ENCODE measurements at places on chromosomes 2 and 18.
A peak's percentile ranks its signal among the peaks of the same experiment; 100 is the strongest.

GRCh38 chr18:486929-487740 is 13.4 kb downstream of the COLEC12 start:
- DNase-seq, result no peak

DNA sequence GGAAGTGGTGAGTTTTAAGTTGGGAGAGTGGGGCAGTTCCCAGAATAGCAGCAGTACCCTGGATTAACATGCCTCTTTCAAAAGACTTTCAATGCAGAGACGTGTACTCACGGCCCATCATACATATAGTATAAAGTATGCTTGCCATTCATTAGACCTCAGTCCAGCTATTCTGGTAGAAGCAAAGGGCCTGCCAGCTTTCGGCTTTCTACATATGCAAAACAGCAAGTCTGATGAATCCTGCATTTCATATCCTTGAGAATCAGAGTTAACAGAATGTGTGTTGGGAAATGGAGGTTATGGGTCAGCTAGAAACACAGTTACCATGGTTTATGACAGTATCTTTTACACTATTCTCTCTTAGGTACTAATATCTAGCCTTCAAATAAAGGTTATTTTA is 27.5 kb downstream of the SATB2 start:
- no peak for DNase-seq

GRCh38 chr2:37816036-37816435 is 109.1 kb upstream of the RMDN2 start:
- no peak for DNase-seq

GRCh38 chr18:49569724-49570123 is 7.9 kb downstream of the LIPG start:
- DNase-seq, result no peak

GRCh38 chr2:4073026-4073569 is 369.7 kb downstream of the DCDC2C start:
- no peak for DNase-seq

DNA sequence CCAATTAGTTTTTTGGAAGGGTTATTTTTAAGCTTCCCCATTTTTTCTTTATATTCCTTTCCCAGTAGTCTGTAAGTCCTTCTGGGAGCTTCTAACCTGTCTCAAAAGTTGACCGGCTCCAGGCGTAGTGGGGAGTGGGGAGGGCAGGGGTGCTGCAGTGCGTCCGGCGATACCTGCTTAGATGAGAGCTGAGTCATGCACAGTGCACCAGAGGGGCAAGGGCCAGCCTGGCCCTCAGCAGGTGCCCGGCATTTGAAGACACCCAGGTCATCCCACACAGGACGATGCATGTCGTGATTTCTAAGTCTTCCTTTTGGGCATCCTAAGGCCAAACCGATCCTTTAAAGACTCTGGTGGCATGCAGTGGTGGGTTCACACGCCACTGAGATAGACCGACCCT is 73.4 kb downstream of the TPO start:
- no peak for DNase-seq

GRCh38 chr2:178913049-178913441 is 105.8 kb upstream of the TTN start:
- no peak for DNase-seq

DNA sequence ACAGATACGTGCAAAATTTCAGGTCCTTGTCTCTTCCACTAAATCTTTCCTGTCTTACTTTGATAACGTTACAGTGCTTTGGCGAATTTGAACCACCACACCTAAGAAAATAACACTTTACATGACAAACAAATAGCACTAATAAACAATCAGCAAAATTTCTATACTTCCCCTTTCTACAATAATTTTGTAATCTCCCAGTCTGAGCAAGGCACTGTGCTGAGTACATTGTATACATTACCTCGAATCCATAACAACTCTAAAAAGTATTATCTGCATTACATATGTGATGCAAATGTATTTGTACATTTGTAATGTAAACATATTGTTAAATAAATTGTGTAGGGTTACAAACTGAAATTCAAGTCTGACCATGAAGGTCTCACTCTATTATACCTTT is 49.9 kb downstream of the RTN4 start:
- no peak for DNase-seq

- no peak for DNase-seq
Measured at GRCh38 chr18:77144046-77144445, 11.5 kb upstream of the MBP start.

GRCh38 chr2:140804700-140805260 is 1326.0 kb downstream of the LRP1B start:
- no peak for DNase-seq

DNA sequence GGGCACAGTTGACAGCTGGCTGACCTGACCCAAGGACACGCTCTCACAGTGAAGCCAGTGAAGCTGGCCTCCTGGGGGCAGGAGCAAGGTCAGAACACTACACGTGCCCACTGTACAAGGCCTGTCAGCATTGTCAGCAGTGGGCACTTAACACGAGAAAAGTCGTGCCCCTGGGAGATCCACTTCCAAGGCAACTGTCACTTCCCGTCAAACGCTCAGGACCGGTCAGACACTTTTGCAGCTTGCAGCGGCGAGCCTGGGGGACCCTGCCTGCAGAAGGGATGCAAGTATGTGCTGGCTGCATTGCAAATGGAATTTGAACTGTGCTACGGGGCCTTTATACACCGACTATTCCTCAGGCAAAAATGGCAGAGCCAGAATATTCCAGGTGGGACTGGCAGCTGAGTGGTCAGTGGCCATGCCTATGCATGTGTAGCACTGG is 176.2 kb downstream of the BCL2 start:
- DNase-seq, result no peak

DNA sequence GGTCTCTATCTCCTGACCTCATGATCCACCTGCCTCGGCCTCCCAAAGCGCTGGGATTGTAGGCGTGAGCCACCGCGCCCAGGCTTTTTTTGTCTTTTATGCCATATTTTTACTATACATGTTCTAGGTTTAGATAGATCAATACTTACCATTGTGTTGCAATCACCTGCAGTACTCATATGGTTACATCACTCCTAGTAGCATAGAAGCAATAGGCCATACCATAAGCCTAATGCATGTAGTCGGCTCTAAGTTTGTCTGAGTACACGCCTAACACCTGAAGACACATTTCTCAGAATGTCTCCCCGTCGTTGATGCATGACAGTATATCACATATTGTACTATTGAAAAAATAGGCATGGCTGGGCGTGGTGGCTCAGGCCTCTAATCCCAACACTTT is 27.1 kb upstream of the TGIF1 start:
- no peak for DNase-seq

GRCh38 chr2:68222287-68222686 is 30.0 kb downstream of the PPP3R1 start:
- DNase-seq, result no peak

- DNase-seq, result no peak
Measured at GRCh38 chr2:224442071-224442967, 40.4 kb upstream of the FAM124B start.

GRCh38 chr2:10559634-10560224 is 111.6 kb upstream of the ODC1 start:
- no peak for DNase-seq

DNA sequence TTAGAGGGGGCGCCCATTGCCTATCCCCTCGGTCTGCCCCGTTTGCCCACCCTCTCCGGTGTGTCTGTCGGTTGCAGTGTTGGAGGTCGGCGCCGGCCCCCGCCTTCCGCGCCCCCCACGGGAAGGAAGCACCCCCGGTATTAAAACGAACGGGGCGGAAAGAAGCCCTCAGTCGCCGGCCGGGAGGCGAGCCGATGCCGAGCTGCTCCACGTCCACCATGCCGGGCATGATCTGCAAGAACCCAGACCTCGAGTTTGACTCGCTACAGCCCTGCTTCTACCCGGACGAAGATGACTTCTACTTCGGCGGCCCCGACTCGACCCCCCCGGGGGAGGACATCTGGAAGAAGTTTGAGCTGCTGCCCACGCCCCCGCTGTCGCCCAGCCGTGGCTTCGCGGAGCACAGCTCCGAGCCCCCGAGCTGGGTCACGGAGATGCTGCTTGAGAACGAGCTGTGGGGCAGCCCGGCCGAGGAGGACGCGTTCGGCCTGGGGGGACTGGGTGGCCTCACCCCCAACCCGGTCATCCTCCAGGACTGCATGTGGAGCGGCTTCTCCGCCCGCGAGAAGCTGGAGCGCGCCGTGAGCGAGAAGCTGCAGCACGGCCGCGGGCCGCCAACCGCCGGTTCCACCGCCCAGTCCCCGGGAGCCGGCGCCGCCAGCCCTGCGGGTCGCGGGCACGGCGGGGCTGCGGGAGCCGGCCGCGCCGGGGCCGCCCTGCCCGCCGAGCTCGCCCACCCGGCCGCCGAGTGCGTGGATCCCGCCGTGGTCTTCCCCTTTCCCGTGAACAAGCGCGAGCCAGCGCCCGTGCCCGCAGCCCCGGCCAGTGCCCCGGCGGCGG is 1.7 kb downstream of the MYCN start:
- DNase-seq, result no peak

GRCh38 chr2:98511981-98512380 is 67.3 kb downstream of the INPP4A start:
- no peak for DNase-seq

- no peak for DNase-seq
Measured at GRCh38 chr2:206563374-206563773, 78.9 kb upstream of the FAM237A start.

- DNase-seq, result no peak
Measured at GRCh38 chr2:191635333-191636234, 42.4 kb upstream of the NABP1 start.

- no peak for DNase-seq
Measured at GRCh38 chr2:180690611-180691010, 289.8 kb upstream of the UBE2E3 start.

- DNase-seq, result no peak
Measured at GRCh38 chr2:167771628-167772027, 475.8 kb downstream of the STK39 start.

DNA sequence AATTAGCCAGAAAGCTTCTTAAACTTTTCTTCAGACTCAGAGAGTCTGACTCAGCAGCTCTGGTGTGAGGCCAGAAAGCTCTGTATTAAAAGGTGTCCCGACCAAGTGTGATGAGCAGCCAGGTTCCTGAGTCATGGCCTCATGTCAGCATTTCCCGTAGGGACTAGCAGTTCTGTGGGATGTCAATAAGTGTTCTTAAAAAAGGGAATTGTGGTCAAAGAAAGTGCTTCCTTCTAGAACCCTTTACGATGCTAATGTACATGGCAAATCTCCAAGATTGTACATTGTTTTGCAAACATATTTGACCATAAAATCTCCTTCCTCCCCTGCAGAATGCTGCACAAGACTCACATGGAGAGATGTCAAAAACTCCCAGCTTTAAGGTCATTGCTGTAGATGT is 80.1 kb downstream of the PLA2R1 start:
- DNase-seq, result no peak

- no peak for DNase-seq
Measured at GRCh38 chr2:54514822-54515569, 58.9 kb downstream of the SPTBN1 start.

- no peak for DNase-seq
Measured at GRCh38 chr2:68871159-68871764, at the start of gene BMP10. TSS of gene BMP10 (minus strand) at chr2:68871397. CDS start at chr2:68871358, 39 bp downstream.

DNA sequence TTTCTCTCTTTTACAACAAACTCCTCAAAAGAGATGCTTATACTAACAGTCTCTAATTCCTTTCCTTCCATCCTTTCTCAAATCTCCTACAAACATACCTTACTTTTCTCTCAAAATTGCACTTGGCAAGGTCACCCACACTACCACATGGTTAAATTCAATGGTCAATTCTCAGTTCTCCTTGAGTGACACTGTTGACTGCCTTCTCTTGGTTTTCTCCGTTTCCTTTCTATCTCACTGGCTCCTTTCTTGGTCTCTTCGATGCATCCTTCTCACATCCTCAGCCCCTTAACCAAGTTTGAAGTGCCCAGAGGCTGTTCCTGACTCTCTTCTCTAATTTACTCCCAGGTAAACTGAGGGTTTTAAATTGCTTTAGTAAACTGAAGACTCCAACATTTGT is 12.5 kb downstream of the C1D start:
- DNase-seq, result no peak

GRCh38 chr2:136001131-136001530 is 15.7 kb upstream of the DARS1 start:
- no peak for DNase-seq

GRCh38 chr2:238920601-238921001 is 72.7 kb downstream of the TWIST2 start:
- DNase-seq, result no peak

DNA sequence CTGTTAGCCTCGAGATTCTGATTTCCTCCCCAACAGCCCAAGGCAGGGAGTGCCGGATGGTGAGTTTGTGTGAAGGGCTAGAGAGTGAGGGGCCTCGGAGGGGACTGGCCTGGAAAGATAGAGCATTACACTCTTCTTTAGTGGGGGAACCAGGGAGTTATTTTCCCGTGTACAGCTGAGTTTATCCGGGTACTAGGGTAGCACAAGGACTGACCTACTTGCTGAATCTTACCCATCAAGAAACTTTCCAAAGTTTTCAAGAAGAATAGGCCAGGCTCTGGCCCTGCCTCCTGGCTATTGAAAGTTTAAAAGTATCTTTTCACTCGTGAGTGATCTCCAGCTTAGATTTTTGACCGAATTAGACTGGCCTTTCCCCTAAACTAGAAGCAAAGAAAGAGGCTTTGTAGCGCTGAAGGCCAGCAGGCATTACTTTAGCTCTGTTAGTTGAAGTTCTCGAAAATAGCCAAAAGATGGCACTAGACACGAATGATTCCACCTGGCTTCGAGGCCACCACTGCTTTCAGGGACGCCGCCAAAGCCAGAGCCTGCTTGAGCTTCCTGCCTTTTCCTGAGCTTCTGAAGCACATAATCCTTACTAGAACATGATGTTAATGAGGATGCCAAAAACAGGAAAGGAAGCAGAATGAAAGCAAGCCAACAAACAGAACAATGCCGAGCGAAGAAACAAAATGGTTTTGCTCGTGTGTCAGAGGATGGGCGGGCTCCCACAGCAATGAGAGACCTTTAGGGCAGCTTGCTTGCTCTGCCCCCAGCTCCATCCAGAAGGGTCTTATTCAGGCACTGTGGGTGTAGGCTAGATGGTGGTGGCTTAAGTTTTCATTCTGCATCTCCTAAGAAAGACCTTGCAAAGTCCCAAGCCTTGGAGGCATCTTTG is 55.8 kb downstream of the TSN start:
- DNase-seq, result peak; percentile 39

DNA sequence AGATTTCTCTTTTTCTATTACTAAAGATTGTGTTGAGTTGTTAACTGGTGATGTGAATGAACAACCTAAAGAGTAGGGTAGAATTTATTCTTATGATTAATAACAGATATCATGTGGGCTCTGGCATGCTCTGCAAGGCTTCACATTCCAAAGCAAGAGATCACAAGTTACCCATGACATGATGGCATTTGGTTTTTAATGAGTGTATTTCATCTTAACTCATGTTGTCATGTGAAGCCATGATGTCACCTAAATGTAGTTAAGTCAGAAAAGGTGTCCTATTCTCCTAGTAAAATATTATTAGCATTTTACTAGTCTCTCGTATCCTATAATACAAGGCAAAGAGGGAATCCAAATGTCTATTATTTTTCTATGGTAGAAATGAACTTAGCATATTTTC is 678.0 kb downstream of the ARHGAP15 start:
- no peak for DNase-seq

DNA sequence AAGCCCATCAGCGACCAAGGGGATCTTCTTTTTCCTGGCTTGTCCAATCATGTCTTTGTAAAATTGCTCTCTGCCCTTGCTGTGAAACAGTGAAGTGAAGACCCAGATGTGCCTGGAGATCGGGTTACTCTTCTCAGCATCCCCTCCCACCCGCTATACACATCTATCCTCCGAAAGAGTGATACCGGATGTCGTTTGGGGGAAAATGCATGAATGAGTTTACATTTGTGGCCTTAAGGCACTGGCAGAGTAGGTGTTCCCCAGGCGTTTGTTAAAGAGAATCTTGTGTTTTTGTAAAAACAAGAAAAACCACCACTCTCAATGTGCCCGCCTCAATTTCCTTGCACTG is 528.3 kb downstream of the CMPK2 start:
- DNase-seq, result no peak
